Amniotic epithelial cell (primary cell): ENCODE measurements at places on chromosomes 3 and 15.

GRCh38 chr3:61847784-61848462, 286.6 kb downstream of the PTPRG start:
- peak; percentile 10 for DNase-seq

GRCh38 chr15:44096596-44096995, 98.5 kb downstream of the FRMD5 start:
- no peak for DNase-seq

DNA sequence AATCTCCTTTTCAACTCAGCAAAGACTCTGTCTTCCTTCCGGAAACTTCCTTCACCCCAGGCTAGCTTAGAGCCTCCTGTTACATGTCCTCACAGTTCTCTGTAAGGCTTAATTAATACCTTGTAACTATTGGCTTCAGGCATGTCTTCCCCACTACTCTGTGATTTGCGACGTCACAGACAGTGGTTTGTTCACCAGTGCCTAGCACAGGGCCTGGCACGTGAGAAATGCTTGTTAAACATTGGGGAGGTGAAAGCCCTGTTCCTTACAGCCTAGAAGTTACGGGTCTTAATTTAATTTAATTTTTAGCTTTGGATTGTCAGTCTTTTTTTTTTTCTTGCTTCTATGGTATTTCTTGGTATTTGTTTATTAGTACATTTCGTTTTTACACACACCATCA, 36.4 kb upstream of the CACNA2D3 start:
- DNase-seq = no peak

DNA sequence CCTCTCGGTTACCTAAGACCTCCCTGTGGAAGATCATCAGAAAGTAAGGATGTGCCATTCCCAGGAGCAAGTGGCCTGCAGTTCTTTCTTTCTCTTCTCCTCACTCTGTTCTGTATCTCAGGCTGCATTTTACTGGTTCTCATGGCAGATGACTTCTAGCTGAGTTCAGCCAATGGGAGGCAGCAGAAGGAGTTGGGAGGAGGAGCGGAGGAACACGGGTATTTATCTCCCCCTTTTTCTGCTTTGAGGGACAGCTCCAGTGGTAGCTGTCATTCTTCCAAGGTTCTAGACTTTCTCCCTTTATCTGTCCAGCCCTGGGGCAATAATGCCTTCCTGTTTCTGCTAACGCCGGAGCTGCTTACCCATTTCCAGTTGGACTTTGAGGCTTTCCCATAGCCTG, 339.9 kb downstream of the NR2F2 start:
- no peak for DNase-seq

GRCh38 chr15:64455961-64456371, 4.4 kb upstream of the ZNF609 start:
- peak; percentile 57 for DNase-seq
